ENCODE measurements at places on chromosomes 2 and 18.

- no peak for DNase-seq
These were observed 5.3 kb upstream of the NEU4 start for GRCh38 chr2:241803387-241804325.

DNA sequence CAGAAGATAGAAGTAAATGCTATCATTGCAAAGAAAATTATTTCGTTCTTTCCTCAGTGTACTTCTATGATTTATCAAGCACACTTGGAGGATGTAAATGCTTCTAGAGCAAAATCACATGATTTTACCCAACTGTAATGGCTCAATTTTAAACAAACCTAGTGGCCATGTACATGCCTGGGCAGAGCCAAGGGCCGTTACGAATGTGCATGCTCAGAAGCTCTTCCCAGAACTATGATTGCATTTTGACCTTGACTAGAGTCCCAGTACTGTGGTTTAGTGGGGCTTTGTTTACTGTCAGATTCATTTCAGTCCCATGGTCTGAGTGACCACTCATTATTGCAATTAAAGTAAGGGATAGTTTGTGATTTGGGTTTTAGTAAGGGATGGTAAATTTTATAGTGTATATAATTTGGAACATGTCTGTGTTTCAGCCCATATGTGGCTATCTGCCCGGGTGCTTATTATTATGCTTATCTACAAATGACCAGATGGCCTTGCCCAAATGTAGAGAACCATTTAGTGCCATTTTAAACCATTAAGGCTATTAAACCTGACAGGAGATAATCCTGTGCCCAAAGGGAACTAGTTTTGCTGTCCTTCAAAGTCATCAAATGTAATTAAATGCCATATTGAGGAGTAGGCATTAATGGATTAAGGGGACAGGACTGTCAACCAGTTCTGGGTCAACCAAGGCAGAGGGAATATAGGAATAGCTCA, 239.1 kb downstream of the ICOS start:
- DNase-seq, result no peak

DNA sequence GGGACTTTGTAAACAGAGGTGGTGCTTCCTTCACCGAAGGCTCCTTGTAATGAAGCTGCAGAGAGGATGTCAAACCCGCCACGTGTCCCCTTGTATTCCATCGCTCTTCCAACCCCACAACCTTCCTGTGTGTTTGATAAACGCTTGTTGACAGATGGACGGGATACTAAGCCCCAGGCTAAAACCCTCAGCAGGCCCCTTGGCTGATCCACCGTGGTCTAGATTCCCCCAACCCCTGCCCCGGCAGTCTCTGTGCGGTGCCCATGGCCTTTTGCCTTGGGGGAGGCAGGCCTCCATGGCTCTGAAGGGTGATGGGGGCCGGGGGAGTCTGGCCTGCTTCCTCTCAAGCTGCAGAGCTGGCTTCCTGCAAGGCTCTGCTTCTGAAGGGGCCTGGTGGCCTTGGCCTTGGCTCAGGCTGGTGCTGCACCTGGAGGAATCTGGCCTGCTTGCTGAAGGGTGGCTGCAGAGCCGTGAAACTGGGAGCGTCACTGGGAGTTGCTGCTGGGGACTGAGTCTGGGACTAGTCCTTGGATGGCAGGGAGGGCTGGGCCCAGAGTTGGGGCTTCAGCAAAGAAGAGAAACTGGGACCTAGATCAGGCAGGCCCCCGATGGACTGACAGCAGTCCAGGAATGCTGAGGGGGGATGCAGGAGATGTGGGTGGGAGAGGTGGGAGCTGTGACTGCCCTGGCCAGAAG, 9.6 kb upstream of the NTSR2 start:
- no peak for DNase-seq

DNA sequence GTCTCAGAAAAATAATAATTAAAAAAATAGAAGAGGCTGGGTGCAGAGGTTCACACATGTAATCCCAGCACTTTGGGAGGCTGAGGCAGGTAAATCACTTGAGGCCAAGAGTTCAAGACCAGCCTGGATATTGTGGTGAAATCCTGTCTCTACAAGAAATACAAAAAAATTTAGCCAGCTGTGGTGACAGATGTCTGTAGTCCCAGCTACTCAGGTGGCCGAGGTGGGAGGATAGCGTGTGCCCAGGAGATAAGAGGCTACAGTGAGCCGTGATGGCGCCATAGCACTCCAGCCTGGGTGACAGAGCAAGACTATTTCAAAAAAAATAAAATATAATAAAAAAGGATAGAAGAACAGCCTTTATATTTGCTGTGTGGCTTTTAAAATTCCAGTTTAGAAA, 35.9 kb downstream of the SMC6 start:
- no peak for DNase-seq

- no peak for DNase-seq
These were observed 73.9 kb upstream of the MC2R start for GRCh38 chr18:13989199-13989598.

DNA sequence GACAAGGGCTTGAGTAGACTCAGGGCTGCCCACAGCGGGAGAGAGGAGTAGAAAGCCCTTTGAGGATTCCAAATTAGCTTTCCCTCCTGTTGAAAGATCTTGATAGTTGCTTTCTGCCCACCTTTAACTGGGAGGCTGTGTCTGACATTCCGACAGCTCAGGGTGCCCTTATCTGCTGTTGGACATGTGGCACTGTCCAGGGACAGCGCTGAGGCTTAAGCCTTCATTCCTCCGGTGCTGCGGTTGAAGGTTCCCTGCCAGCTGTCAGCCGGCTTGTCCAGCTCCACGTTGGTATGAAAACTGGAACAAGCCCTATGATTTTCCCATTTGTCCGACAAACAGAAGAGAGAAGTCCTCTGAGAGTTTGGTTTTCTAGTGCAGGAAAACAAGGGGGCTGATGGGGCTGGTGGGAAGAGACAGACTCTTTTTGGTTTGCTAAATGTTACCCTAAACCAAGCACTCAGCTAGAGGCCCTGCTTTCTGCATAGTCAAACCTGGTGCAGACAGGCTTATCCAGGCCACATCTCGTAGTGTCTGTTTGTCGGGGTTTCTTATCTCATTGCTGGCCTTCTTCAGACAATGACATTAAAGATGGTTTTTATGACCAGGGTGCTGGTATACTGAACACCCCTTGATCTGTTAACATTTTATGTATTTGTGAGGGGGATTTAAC, 24.5 kb downstream of the GREB1 start:
- DNase-seq, result no peak
